ENCODE measurements at places on chromosomes 2 and 18.

DNA sequence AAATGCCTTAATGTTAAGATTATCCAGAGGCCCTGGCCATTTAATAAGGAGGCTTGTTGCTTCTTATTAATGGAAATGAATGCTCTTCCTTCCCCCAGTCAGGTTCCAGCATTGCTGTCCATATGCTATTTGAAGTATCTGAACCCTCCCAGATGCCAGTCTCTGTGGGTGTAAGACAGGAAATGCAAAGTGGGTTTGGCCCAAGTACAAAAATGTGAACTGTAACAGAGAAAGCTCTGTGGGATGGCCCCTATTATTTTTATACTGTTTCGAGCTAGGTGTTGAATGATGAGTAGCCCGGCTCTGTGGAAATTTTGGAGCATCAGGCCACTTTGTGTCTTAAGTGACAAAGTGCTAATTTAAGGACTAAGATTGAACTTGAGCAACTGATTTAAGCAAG lies 141.0 kb downstream of the UXS1 start:
- no peak for DNase-seq

GRCh38 chr2:213980883-213981282 lies 430.0 kb upstream of the VWC2L start:
- DNase-seq = no peak

DNA sequence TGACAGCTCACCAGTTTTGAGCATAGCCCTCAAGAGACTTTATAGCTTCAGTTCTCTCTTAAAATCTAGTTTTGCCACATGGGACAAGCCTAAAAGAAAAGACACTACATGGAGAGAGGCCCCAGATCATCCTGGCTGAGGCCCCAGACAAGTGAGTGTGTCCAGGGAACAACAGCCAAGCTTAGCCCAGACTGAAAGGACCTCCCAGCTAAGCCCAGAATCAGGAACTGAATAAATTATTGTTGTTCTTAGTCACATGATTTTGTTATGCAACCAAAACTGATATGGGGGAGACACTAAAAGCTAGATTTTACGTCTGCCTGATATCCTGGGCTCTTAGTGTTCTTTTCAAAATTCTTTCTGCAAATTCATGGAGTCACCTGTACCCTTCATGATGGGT lies 29.3 kb upstream of the LBH start:
- no peak for DNase-seq

DNA sequence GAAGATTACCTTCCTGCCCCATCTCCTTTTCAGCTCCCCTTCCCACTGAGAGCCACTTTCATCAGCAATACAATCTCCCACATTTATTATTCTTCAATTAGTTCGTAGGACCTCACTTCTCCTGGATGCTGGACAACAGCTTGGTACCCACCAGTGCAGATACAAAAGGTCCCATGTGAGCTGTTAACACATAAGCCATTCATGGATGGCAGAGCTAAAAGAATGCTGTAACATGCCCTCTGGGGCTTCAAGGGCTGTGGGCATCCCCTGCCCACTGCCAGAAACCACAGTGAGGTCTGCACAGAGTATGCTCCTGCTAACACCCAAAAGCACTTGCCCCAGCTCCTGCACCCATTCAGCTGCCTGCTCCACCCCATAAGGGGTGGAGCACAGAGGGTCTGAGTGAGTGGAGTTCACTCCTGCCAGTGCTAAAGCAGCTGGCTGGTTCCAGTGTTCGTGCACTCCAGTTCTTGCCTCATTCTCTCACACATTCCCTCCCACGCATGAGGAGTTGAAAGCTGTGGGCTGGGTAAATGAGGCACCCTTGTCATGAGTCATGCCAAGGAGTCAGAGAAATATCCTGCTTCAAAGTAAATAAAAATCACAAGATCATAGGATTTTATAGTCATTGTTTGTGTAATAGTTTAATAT lies 305.9 kb upstream of the TMEFF2 start:
- DNase-seq = no peak

GRCh38 chr2:173584676-173585458 lies 230.2 kb downstream of the CDCA7 start:
- DNase-seq = no peak

GRCh38 chr2:212609479-212609878 lies 70.9 kb upstream of the ERBB4 start:
- DNase-seq = no peak

- no peak for DNase-seq
These were observed 133.1 kb upstream of the CCDC195 start for GRCh38 chr2:224849264-224849663.

- DNase-seq = no peak
These were observed 1.3 kb downstream of the B4GALT6 start for GRCh38 chr18:31683106-31683505.

- no peak for DNase-seq
These were observed 14.7 kb downstream of the RALB start for GRCh38 chr2:120267348-120267747.
